Non-pigmented ciliary epithelial cell (primary cell): ENCODE measurements at places on chromosomes 7 and 10.

DNA sequence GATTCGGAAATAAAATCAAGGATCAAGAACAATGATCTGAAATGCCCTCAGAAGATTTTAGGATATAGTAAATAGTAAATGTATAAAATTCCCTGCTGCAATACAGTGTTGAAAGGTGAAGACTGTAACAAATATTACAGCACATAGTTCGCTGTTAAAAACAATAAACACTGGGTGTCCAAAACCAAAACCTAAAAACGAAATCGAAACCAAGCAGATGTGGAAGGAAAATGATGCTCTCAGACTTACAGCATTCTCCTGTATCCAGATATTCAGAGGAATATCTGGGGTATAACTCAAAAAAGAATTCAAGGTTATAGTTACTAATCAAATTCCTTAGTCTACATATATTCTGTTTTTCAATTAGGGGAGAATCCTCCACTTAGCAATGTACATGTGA lies 708.1 kb upstream of the PCDH15 start:
- DNase-seq: no peak

DNA sequence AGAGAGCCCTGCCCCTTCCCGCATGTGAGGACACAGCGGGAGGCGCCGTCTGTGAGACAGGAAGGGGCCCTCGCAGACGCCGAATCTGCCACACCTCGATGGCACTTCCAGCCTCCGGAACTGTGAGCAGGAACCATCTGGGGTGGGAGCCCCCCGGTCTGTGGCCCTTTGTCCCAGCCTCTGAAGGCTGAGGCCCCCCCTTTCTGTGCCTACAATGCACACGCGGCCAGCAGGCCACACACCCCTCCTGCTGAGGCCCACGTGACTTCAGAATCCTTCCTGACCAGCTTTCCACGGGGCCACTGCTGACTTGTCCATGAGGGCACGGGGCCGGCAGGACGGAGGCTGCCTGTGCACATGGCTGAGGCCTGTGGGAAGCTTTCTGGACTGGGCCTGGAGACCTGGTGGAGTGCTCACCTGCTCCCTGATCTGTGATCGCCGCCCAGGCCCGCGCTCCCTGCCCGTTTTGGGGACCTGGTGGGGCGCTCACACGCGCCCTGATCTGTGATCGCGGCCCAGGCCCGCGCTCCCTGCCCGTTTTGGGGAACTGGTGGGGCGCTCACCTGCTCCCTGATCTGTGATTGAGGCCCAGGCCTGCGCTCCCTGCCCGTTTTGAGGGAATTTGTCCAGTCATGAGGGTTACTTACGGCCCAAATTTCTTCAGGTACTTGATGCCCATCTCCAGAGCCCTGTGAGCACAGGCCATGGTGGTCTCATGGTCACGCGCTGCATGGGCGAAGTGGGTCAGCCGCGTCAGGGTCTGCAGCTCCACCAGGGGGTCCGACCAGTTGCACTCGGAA lies 34.3 kb downstream of the CFAP46 start:
- DNase-seq: no peak

- no peak for DNase-seq
Measured at GRCh38 chr7:138500892-138501291, 40.8 kb downstream of the TRIM24 start.

DNA sequence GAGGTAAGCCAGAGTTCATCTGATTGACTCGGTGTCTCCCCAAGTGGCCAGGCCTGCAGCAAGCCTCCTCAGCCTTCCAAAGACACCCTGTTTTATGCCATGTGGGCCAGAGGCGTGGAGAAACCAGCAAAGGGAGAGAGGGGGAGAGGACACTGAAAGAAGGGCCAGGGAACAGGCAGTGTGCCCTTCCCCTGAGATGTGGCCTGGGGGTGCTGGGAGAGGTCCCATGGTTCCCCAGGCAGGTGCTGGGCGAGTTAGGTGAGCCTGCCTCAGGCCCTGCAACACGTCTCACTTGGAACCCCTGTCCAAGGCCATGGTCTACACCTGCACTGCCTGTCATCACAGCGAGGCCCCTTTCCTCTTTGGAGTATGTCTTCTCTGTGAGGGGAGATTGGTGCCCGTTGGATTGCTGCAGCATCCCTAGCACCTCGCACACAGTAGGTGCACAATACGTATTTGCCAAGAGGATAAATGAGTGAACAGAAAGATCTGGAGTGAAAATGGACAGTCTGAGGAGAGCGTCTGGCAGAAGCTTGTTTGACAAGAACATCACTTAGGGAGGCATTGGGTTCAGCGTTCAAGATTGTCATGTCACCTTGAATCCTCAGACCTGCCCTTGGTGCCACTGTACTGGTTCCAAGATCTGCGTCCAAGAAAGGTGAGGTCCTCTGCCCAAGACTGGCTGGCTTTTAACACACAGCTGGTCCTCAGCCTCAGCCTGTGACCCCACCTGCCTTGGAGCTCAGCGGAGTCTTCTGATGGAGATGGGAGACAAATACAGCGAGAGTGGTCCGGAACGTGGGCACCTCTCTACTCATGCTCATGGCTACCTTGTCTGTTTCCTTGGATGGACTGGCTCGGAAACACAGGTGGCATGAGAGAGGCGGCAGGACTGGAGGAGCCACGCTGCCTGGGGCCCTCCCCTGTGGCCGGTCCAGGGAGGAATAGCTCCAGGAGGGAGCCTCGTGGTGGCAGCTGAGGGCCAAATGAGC lies 39.8 kb upstream of the NUB1 start:
- no peak for DNase-seq

DNA sequence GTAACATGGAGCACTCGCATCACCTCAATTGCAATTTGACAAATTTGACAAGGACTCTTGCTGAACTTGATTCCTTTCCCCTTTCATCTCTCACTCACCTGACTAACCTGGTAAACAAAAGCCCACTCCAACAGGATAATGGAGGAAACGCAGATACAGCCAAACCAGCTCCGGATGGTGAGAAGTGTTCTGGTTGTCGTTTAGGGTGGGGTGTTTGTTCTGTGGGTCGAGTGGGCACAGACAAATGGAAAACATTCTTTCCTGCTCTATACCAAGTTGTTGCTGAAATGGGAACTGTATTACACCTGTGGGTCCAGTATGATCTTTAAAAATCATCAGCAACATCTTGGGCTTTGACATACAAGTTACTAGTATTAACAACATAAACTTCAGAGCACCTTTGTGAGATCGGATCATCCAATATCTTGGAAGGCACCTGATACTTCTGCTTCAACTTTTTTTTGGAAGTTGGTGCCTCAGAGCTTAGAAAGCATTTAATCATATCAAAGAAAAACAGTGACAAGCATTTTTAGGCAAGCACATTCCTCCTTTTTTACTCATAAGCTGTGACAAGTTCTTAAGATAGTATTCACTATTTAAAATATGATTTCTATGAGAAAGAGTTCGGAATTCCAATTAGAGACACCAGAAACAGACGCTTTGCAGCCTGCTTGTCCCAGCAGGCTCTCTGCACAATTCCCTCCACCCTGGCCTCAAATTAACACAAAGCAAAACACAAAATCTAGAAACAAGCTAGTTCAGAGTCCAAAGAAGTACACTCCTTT lies 58.1 kb downstream of the CCDC186 start:
- DNase-seq: no peak

DNA sequence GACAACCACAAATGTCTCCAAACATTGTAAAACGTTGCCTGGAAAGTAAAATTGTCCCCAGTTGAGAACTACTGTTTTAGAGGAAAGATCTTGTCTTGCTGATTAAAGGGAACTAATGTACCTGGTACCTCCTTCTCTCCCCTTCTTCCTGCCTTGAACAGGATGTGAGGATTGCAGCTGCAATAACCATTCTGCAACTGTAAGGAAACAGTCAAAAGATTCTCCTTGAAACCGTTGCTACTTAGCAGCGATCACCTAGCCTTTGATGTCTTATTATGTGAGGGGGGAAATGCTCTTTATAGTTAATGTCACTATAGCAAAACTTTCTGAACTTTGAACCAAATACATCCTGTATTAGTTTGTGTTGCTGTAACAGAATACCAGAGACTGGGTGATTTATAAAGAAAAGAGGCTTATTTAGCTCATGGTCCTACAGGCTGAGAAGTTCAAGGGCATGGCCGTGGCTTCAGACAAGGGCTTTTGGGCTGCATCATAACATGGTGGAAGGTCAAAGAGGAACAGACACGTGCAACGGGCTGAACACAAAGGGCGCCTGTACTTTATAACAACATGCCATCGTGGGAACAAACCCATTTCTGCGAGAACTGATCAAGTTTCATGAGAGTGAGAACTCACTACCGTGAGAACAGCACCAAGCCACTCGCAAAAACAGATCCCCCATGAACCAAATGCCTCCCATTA lies 54.2 kb upstream of the PARD3 start:
- no peak for DNase-seq

- DNase-seq: no peak
Measured at GRCh38 chr7:17495655-17496394, 197.4 kb downstream of the AHR start.

DNA sequence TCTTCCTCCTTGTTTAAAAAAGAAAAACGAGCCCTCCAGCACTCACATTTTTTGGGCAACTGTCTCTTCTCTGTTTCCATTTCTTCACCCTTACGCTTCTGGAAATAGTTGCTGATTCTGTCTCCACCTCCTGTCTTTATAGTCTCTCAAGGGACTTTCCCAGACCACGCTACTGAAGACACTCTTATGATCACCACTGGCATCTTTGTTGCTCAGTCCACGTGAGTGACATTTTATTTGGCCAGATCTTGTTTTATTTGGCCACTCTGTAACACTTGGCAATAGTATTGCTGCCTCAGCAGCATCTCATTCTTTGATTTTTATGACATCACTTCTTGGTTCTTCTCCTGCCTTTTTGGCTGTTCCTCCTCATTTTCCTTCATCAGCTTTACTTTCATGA lies 21.6 kb upstream of the NME8 start:
- no peak for DNase-seq

DNA sequence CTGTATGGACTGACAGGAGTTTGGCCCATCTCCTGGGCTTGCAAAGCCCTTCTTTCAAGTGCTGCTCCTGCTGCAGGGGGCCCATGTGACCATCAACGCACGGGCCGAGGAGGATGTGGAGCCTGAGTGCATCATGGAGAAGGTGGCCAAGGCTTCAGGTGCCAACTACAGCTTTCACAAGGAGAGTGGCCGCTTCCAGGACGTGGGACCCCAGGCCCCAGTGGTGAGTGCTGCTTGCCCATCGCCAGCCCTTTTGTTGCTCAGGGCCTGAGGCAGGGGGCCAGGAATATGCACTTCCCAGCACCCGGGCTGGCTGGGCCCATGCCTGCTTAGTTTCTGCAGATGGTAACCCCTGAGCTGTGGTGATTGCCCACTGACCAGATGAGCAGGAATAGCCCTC lies 8.7 kb downstream of the PGAM2 start:
- DNase-seq: no peak

GRCh38 chr7:105617280-105618015 lies 36.2 kb upstream of the EFCAB10 start:
- no peak for DNase-seq

DNA sequence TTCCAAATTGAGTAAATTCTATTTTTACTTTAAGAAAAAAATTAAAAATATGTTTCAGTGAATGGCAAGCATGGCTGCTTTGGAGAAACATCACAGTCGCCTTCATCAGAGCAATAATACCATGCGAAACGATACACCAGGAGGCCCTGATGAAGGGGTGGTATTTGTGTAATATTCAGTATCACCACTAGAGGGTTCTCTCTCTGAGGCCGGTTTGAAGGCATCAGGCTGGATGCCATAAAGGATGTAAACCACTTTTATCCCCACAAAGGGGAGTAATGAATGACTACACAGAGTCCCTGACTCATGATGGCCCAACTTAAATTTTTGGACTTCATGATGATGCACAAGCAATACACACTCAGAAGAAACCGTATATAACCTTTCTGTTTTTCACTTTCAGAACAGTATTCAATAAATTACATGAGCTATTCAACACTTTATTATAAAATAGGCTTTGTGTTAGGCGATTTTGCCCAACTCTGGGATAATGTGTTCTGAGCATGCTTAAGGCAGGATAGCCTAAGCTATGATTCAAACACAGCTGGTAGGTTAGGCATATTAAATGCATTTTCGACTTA lies 95.5 kb downstream of the PPP1R17 start:
- DNase-seq: peak; percentile 8

GRCh38 chr7:113622796-113623195 lies 296.0 kb downstream of the PPP1R3A start:
- DNase-seq: no peak

DNA sequence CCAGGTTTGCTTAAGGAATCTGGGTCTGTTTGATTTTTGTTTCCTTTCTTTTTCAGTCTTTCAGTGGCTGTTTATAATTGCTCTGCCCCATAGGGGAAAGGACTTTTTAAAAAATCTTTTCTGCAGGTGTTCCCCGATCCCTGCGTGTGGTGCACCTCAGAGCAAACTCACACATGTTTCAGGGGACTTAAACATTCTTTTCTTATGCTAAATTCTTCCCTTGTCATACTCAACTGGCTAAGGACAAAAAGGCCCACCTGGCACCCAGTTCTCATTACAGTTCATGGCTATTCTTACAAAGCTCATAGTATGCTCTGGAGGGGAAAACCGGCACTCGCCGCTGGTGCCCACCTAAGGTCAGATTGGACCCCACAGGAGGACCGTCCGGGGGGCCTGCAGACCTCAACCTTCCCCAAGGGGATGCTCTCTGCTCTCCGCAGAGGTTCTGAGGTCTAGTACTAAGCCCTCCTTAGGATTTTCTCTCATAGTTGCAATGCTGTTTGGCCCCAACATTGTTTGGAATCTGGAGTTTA lies 220.3 kb downstream of the HGF start:
- no peak for DNase-seq

- DNase-seq: peak; percentile 37
Measured at GRCh38 chr10:127945341-127945758, 38.4 kb downstream of the PTPRE start.

DNA sequence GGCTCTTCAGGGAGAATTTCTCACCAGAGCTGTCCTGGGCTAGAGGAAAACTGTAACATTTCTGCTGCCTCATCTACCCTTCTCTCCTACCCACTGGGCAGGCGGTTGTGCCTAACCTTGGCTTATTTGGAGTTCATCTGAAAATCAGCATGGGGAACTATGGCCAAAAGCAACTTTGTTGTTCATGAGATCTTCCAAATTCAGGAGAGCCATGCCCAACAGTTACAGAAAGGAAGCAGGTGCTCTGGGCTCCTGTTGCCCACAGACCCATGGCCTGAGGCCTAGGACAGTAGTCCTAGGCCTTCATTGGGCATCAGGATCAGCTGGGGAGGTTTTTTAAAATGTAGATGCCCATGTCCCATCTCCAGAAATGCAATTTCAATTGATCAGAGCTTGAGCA lies 85.2 kb downstream of the GRID1 start:
- DNase-seq: no peak

DNA sequence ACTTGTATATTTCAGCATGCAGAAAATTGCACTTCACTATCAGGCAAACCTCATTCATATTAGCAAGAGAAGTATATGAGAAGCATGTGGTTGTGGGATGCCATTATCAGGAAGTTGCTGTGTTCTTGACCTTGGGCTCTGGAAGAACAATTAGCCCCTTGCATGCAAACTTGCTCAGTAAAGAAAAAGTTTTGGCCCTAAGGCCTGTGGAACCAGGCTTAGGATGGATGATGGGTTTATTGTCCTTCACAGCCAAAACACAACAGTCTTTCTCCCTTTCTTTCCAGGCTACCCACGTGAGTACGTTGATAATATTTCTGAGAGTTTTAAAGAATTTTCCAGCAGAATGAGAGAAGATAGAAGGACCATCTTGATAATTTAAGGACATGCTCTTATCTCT lies 166.4 kb downstream of the AUTS2 start:
- DNase-seq: no peak

- DNase-seq: no peak
Measured at GRCh38 chr10:62826273-62826672, 10.1 kb upstream of the EGR2 start.
